ENCODE measurements at places on chromosomes 11 and 22.

DNA sequence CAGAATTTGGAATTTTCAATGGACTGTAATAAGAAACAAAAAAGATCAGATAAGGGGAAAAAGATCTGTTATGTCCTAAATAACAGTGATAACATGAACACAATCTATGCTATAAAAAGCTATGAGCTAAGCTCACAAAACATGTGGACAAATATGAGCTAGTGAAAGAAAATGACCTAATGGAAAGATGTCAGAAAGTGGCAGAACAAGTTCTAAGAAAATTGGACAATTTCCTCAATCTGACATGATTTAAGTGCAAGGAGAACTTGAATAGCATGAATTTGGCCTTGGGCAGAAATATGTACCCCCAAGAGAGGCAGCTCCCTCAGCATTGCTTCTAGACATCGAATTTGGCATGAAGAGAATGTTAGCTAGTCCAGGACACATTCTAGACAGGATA is 212.0 kb upstream of the PGR start:
- no peak for DNase-seq

DNA sequence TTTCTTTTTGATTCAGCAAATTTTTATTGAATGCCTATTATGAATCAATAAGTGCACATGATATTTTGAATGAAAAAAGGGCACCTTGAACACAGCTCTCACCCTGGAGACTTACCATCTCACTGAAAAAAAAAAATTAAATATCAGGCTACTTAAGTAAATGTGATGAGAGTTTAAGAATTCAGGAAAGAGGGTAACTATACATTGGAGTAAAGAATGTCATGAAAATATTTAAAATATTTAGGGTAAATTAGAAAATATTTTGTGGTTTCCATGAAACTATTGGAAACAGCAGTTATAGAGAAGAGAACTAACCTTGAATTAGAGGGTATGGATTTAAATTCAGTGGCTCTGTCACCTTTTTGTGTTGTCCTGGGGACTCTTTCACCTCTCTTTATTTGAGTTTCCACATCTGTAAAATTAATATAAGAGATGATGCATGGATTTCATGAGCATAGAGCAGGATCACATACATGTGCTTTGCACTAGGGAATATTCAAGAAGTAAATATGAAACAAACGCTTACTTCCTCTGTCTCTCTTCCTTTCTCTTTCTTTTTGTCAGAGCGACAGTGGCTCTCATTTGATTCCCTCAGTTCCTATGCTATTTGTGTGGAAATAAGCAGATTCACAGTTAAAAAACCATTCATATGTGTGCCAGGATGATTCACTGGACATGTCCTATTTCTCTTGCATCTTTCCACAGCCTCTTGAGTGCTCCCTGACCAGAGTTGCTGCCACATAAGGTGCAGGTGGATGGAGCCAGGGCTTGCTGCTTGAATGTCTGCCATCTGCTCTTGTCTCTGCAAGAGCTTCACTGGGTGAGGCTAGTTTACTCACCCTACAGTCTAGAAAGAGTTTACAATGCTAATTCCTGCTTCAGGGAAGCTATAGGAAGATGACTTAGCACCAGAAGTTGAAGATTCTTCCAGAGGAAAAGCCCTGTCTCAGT is 533.1 kb downstream of the ETS1 start:
- DNase-seq: no peak

GRCh38 chr11:128586689-128587088 is 669 bp downstream of the ETS1 start:
- DNase-seq: no peak

DNA sequence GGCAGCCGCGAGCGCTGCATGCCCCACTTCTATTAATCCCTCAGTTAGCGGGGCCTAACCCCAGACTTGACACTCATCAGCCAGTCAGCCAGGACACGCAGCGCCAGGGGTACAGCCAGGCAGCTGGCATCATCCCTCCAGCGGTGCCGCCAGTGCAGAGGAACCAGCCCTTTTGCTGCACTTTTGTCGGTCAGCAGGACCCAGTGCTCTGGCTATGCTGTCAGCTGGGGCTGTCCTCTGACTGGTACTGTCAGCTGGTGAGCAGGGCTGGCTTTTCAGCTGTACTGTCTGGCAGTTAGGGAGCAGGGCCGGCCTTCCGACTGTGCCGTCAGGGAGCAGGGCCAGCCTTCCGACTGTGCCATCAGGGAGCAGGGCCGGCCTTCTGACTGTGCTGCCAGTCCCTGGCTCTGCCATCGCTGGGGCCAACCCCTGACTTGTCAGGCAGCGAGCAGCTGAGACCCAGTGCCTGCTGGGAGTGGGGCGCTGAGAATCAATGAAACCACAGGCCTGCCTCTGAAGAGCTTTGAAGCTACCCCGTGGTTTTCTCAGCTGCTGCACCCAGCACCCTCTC is 115.4 kb downstream of the KIAA1671 start:
- DNase-seq: peak; percentile 91

DNA sequence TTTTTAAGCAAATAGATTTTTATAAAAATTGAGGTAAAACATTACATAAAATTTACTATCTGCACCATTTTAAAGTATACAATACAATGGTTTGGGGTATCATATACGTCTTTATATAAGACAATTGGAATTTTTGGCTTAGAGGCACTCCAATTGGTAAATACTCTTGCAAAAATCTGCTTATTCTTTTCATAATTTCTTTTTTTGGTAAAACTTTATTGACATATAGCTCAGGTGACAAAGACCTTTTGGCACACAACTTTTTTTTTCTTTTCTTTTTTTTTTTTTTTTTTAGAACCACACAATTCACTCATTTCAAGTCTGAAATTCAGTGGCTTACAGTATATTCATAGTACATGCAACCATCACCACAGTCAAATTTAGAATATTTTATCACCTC is 57.8 kb downstream of the ATG16L2 start:
- no peak for DNase-seq

DNA sequence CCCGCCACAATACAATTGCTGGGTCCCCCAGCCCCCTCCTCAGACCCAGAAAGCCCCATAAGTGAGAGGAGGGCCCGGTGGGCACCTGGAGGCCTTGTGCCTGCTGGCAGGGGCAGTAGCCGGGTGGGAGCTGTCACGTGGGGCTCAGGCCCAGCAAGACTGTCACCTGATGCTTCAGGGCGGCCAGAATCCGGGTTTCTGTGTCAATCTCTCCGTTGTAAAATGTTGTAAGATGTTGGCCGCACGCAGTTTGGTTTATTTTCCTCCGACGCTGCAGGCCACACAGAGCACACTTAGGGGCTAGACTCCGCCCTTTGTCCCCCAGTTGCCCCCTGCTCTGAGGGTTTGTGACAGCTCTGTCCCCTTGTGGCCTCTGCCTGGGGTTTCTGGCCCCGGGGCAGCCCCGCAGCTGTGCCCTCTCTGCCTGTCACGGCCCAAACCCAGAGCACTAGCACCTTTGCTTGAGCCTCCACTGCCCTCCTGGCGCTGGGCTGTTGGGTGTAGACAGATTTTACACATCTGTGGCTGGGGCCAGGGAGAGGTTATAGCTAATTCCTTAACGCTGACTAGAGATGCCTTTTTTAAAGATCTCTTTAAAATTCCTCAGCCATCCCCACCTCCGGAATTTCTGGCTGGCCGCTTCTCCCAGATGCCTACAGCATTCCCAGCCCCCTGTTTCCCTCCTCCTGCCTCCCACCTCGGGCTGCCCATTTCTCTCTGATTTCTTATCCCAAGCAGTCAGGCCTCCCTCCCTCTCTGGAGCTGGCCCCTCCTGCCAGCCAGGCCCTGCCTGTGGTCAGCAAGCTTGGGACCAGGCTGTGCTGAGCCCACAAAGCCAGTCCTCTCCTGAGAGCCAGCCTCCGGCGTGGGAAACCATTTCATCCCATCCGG is 3.2 kb upstream of the PRR5 start:
- no peak for DNase-seq

- no peak for DNase-seq
These were observed 40.5 kb downstream of the GRAMD4 start for GRCh38 chr22:46660604-46661201.

- no peak for DNase-seq
These were observed 56.8 kb upstream of the ALX4 start for GRCh38 chr11:44366741-44367140.

DNA sequence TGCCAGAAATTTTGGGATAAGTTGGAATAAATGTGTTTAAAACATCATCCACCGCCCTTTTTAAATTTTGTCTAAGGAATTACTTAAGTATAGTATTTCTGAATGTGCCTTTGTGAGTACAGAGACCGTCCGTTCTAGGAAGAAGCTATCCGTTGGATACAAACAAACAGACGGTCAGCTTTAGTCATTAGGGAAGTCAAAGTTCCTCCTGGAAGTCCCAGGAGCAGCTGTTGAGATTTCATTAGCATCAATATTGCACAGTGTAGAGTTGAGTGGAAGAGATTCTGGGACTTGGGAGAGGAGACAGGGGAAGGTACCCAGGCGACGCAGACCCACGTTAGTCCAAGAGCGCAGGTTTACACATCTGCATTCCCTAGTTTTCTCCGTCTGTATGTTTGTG is 15.7 kb upstream of the ADSL start:
- no peak for DNase-seq

GRCh38 chr11:12284316-12285050 is 92.9 kb upstream of the PARVA start:
- no peak for DNase-seq

DNA sequence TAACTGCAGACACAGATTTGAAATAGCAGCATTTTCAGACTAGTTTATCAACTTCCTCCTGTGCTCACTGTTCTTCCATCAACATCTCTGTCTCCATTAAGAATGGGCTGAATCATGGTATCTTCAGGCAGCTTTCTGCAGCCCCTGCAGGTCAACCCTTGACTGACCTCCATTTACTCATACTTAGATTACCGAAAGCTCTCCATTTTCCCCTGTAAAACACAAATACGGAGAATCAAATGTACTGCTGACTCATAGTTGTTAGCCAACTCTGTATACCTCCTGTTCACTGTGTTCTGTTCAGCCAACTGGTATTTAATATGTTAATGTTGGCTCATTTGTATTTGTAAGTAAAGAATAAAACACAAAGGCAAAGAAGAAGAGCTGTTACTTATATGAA is 364.0 kb downstream of the CASP12 start:
- DNase-seq: no peak

DNA sequence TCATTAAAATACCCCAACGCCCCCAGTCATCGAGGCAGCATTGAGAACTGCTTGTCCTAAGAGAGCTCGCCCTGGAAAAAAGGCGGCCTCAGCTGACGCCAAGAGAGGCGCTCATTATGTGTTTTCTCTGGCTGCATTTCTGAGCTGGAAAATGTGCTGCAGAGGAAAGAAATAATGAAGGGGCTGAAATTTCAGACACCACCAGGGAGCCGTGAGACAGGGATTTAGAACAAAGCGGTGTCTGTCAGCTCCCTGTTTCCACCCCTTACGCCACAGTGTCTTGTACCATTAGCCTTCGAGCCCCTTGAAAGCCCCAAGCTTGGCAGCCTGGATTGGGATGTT is 14.4 kb downstream of the USH1C start:
- no peak for DNase-seq

GRCh38 chr11:95849087-95849825 is 59.0 kb downstream of the CEP57 start:
- DNase-seq: peak; percentile 65

DNA sequence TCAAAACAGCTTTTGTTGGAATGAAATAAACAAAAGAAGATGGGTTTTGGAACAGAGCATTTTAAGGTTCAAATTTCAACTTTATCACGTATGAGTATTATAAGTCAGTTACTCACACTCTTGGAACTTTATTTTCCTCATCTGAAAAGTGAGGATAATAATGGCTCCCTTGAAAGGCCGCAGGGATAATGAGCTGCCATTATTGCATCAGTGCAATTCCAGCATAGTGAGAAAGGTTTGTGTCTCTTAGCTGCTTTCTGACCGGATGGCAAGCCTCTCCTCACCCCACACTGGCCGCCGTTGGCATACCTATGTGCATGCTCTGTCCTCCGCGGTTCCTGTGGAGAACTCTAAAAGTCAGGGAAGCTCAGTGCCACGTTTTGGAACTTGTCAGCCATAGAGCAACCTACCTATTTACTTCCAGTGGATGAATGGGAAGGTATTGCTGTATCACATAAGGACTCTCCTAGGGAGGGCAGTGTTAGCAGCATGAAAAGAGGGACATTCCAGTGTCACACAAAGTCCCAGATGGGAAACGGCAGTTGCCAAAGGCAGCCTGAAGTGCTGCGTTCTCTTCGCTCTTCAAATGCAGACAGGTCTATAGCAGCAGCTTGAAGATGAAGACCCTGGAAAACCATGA is 368.9 kb downstream of the NTM start:
- no peak for DNase-seq

GRCh38 chr22:20405931-20406685 is 12.2 kb downstream of the ZNF74 start:
- DNase-seq: no peak

GRCh38 chr22:22565981-22566380 is 6.9 kb upstream of the PRAME start:
- DNase-seq: no peak

DNA sequence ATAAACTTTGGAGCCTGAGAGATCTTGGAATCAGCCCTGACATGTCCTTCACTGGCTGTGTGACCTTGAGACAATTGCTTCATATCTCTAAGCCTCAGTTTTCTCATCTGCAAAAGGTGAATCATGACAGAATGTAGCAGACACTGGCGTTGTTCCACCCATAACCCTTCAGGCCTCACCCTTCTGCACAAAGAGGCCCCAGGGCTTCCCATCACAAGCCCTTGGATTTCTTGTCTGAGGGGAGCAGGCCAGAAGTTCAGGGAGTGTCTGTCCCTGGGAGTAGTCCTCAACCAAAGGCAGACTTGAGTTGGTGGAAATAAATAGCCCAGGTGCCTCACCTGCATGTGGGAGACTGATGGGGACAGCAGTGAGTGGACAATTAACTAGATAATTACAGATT is 16.6 kb downstream of the FGF3 start:
- DNase-seq: no peak

- DNase-seq: no peak
These were observed 45.4 kb downstream of the TRAF6 start for GRCh38 chr11:36464720-36465119.

DNA sequence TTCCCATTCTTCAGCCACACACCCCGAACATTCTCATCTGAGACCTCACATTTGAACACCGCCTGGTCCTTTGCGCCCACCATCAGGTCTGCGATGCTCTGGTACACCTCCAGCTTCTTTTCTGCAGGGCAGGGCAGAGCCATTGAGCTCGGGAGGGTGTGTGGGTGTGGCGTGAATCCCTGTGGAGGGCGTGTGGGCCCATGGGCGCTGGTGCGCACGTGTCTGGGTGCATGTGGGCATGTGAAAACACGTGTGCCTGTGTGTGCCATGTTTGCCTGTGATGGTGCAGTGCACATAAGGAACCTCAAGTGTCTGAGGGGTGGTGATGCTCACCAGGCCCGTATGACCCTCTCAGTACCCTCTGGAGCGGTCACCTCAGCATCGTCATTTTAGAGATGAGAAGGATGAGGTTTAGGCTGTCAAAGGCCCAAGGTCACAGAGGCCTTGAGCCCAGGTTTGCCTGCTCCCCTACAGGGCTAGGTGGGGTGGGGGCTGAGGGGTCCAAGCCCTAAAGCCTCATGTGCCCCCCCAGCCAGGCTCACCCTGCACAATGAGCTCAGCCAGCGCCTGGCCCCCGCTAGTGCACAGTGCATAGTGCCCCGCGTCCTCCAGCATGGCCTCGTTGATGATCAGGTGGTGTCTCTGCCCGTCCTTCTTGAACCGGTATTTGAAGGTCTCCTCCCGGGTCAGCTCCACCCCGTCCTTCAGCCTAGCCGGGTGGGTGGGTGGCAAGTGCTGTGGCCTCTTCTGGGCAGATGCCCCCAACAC is 10.3 kb downstream of the MYBPC3 start:
- no peak for DNase-seq
